ENCODE measurements at places on chromosomes 2 and 18. TPM values are rescaled to one million over a fixed set of nuclear protein-coding genes. Genes with fewer than 3 reads are reported as not detected.
A peak's percentile ranks its signal among the peaks of the same experiment; 100 is the strongest.

GRCh38 chr18:67651438-67651837 lies 134.9 kb upstream of the DSEL start:
- H3K36me3 ChIP-seq: no peaks in the 10 kb centered on the region
- no peaks in the 10 kb centered on the region for H3K27me3 ChIP-seq
- peak; percentile 7 for DNase-seq
- no peak overlapping the region for H3K27ac ChIP-seq
- no peaks in the 10 kb centered on the region for H3K4me1 ChIP-seq

SPP2 gene
- total RNA-seq: not detected

- no peak overlapping the region for H3K4me3 ChIP-seq
- no peaks in the 10 kb centered on the region for H3K27me3 ChIP-seq
Measured at GRCh38 chr18:54939361-54939917, 19.8 kb downstream of the CCDC68 start.

GRCh38 chr2:126886211-126886915 lies 12.3 kb upstream of the TEX51 start:
- no peak overlapping the region for H3K27ac ChIP-seq
- H3K4me3 ChIP-seq: no peak overlapping the region
- no peaks in the 10 kb centered on the region for H3K36me3 ChIP-seq
- no peaks in the 10 kb centered on the region for H3K27me3 ChIP-seq
- no peaks in the 10 kb centered on the region for H3K4me1 ChIP-seq

DNA sequence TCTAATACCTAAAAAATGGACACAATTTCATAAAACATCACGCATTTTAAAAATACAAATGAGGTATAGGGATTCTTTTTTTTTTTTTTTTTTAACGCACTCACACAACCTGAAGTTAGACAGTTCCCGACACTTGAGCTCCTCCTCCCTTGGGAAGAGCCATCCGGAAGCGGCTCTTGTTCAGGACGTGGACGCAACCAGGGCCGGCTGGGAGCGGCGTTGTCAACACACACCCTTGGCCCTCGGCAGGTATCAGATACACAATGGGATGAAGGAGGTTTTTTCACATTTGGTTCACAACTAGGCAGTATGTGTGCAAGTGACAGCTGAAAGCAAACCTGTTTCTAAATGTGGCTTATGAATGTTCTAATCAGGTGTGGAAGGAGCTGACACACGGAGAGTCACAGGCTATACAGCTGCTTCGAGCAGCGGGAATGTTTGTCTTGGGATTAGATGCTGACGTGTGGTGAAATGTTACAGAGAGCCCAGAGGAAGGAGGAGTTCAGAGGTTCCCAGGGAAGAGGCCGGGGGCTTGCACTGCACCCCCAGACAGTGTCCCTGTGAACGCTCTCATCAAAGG lies 111.1 kb downstream of the PXDN start:
- no peak for DNase-seq
- no peaks in the 10 kb centered on the region for H3K4me1 ChIP-seq
- no peak overlapping the region for H3K27ac ChIP-seq

PARD3B gene
- 29.6 TPM for total RNA-seq

- H3K36me3 ChIP-seq: no peaks in the 10 kb centered on the region
- no peak overlapping the region for H3K27ac ChIP-seq
- H3K4me1 ChIP-seq: no peaks in the 10 kb centered on the region
- DNase-seq: no peak
- H3K27me3 ChIP-seq: no peaks in the 10 kb centered on the region
- H3K4me3 ChIP-seq: no peak overlapping the region
Measured at GRCh38 chr2:36294316-36294721, 61.3 kb upstream of the CRIM1 start.

DNA sequence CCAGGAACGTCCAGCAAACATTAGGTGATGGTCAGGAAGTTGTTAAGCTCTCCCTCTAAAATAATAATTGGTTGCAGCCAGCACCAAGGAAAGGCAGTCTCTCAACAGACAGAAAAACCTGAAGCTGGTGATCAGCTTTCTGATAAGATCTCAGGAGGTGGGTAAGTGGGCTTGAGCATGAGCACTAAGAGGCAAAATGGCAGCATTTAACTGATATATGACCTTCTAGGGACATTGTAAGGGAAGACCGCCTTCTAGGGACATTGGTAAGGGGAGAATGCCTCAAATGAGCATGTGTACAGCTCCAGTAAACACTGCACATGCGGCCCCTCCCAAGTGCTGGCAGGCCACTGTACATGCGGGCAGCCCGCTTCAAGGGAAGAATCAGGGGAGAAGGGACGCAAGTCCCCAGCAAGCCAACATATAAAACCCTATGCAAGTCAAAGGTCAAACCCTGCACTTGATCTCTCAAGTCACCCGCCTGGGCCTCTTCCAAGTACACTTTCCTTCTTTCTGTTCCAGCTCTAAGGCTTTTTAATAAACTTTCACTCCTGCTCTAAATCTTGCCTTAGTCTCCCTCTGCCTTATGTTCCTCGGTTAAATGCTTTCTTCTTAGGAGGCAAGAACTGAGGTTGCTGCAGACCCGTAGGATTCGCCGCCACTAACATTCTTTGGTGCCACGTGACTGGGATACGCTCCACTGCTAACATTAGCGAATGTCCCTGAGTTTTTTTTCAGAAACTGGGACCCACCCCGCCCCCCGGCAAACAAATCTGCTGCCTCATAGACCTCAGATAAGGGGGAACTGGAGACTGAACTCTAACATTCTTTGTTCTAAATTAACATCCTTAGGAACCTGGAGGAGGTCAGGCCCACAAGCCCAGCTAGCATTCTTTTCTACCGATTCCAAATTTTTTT lies 463.8 kb downstream of the LPIN1 start:
- no peak overlapping the region for H3K4me3 ChIP-seq
- H3K36me3 ChIP-seq: no peaks in the 10 kb centered on the region
- no peaks in the 10 kb centered on the region for H3K27me3 ChIP-seq
- H3K27ac ChIP-seq: no peak overlapping the region

- DNase-seq: no peak
- peaks cover 12% of the 10 kb centered on the region for H3K4me1 ChIP-seq
- H3K4me3 ChIP-seq: no peak overlapping the region
- H3K27ac ChIP-seq: peak overlapping the region; percentile 23
- peaks cover 2% of the 10 kb centered on the region for H3K36me3 ChIP-seq
Measured at GRCh38 chr18:58970943-58971790, 106.5 kb downstream of the ZNF532 start.

CREG2 gene
- total RNA-seq: 0.69 TPM

GRCh38 chr2:113002677-113003076 lies 2.6 kb upstream of the IL36A start:
- no peak overlapping the region for H3K27ac ChIP-seq
- H3K36me3 ChIP-seq: no peaks in the 10 kb centered on the region
- no peaks in the 10 kb centered on the region for H3K4me1 ChIP-seq
- no peaks in the 10 kb centered on the region for H3K27me3 ChIP-seq

DNA sequence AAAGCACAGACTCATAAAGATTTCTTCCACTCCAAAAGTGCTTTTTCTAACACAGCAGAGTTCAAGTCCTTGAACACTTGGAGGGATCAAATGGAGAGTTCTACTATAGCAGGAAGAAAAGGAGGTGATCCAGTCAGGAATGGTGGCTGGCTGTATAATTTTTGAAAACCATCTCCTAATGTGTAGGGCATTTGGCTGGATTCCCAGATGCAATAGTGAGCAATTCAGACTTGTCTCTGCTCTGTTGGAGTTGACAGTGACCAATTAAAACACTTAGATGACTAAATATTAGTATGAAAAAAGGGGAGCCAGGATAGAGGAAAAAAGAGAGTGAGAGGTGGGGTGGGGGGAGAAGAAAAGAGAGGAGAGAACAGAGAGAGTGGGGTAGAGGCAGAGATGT lies 5.3 kb upstream of the G6PC2 start:
- H3K27ac ChIP-seq: no peak overlapping the region
- H3K4me3 ChIP-seq: no peak overlapping the region
- no peaks in the 10 kb centered on the region for H3K27me3 ChIP-seq
- H3K4me1 ChIP-seq: no peaks in the 10 kb centered on the region

DNA sequence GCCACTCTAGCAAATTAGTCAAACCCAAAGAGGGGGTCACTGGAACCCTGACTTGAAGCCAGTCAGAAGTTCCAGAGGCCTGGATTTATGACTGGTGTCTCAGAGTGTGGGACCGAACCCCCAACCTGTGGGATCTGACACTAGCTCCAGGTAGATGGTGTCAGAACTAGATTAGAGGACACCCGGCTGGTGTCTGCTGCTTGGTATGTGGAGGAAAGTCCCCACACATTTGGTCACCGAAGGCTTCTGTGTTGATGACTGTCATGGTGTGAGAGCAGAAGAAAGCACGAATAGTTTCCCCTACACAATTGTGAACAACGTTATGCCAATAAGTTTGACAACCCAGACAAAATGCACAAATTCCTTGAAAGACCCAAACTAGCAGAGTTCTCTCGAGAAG lies 48.1 kb downstream of the B3GNT2 start:
- no peak overlapping the region for H3K4me3 ChIP-seq
- H3K27ac ChIP-seq: no peak overlapping the region
- H3K4me1 ChIP-seq: no peaks in the 10 kb centered on the region
- no peak for DNase-seq
- H3K36me3 ChIP-seq: no peaks in the 10 kb centered on the region

DNA sequence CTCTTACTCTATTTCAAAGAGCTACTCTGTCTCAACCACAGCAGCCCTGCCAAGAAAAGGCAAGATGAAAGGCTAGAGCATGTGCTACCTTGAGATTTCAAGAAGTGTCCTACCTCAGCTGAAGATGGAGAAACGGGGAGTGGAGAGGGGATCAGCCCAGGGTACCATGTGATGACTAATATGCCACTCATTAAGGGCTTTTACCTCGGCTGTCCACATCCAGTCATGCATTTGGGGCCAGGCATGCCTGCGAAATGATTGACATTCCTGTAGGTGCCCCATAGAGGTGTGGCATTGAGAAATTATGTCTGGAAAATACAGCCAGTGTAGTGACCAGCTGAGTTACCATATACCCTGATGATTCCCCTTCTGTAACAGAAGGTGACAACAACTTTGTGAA lies 96.1 kb downstream of the NRP2 start:
- no peaks in the 10 kb centered on the region for H3K36me3 ChIP-seq
- no peaks in the 10 kb centered on the region for H3K27me3 ChIP-seq
- H3K4me3 ChIP-seq: no peak overlapping the region
- no peaks in the 10 kb centered on the region for H3K4me1 ChIP-seq
- DNase-seq: no peak
- no peak overlapping the region for H3K27ac ChIP-seq

DTNB gene
- total RNA-seq: 28.1 TPM

DNA sequence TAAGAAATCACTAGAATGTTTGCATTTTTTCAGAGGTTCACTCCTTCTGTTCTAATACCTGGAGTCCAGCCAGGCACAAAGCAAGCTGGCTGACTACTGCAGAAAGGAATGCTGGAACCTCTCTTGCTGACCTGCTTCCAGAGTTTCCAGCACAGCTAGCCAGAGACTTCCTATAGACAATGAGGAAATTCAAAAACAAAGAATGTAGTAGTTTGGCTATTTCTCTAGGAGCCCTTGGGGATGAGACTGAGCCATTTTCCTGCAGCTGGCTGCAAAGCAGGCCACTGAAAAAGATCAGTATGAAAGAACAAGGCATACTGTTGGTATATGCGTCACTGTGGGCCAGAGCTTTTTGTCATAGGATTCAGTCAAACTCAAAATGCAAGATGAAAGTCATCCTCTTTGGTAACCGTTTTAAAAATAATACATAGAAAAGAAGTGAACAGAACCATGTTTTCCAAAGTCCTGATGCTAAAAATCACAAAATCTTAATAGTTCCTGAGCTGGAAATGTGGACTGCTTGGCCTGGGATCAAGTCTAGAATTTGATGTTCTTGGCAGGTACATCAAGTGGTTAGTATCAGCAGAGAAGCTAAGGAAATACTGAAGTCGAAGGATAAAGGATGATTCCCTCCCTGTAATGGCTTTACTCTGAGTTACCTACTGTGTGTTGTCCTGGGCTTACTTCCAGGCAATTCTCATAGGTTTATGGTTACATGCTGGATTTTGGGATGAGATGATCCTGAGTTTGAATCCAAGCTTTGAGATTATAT lies 9.0 kb upstream of the DSEL start:
- no peaks in the 10 kb centered on the region for H3K36me3 ChIP-seq
- H3K27me3 ChIP-seq: no peaks in the 10 kb centered on the region
- peak; percentile 78 for DNase-seq
- H3K27ac ChIP-seq: no peak overlapping the region
- no peaks in the 10 kb centered on the region for H3K4me1 ChIP-seq

- peaks cover 4% of the 10 kb centered on the region for H3K4me1 ChIP-seq
- DNase-seq: no peak
- H3K27me3 ChIP-seq: no peaks in the 10 kb centered on the region
- H3K36me3 ChIP-seq: no peaks in the 10 kb centered on the region
- H3K4me3 ChIP-seq: no peak overlapping the region
Measured at GRCh38 chr2:144466637-144467036, 53.3 kb downstream of the ZEB2 start.

BUB1 gene
- 1.8 TPM for total RNA-seq

- no peak overlapping the region for H3K4me3 ChIP-seq
- H3K36me3 ChIP-seq: no peaks in the 10 kb centered on the region
- no peaks in the 10 kb centered on the region for H3K4me1 ChIP-seq
- no peak for DNase-seq
- no peaks in the 10 kb centered on the region for H3K27me3 ChIP-seq
Measured at GRCh38 chr2:82796132-82796531, 1662.9 kb downstream of the SUCLG1 start.

GRCh38 chr18:74303936-74304335 lies 11.7 kb upstream of the C18orf63 start:
- no peaks in the 10 kb centered on the region for H3K36me3 ChIP-seq
- no peaks in the 10 kb centered on the region for H3K4me1 ChIP-seq
- no peak for DNase-seq
- H3K4me3 ChIP-seq: no peak overlapping the region

DNA sequence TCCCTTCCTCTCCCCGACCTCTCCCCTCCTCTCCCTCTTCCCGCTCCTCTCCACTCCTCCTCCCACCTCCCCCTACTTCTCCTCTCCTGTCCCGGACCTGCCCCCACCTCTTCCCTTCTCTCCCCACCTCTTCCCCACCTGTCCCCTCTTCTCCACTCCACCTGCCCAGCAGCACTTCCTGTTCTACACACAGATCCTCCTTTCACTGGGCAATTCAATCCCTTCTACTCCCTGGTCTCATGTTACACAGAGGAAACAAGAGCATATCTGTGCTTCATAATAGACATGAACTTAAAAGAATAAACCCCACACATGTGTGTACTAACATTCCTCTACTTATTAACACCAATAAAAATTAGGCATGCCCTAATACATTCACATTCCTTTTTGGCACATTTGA lies 34.8 kb downstream of the TIMM21 start:
- no peak overlapping the region for H3K27ac ChIP-seq
- no peaks in the 10 kb centered on the region for H3K4me1 ChIP-seq
- no peaks in the 10 kb centered on the region for H3K36me3 ChIP-seq
- peak; percentile 21 for DNase-seq
- H3K4me3 ChIP-seq: no peak overlapping the region
- no peaks in the 10 kb centered on the region for H3K27me3 ChIP-seq

ARHGEF33 gene
- 2.3 TPM for total RNA-seq

GRCh38 chr2:239762655-239763269 lies 262.4 kb downstream of the NDUFA10 start:
- DNase-seq: peak; percentile 23
- no peak overlapping the region for H3K4me3 ChIP-seq
- no peaks in the 10 kb centered on the region for H3K36me3 ChIP-seq
- no peak overlapping the region for H3K27ac ChIP-seq
- no peaks in the 10 kb centered on the region for H3K4me1 ChIP-seq
- no peaks in the 10 kb centered on the region for H3K27me3 ChIP-seq

ATRAID gene
- total RNA-seq: 119 TPM

PTCD3 gene
- 78.9 TPM for total RNA-seq

- no peak overlapping the region for H3K27ac ChIP-seq
- no peak overlapping the region for H3K4me3 ChIP-seq
- H3K36me3 ChIP-seq: no peaks in the 10 kb centered on the region
Measured at GRCh38 chr18:59846814-59847490, 52.8 kb upstream of the PMAIP1 start.

- no peaks in the 10 kb centered on the region for H3K36me3 ChIP-seq
- H3K27me3 ChIP-seq: no peaks in the 10 kb centered on the region
- DNase-seq: no peak
- H3K27ac ChIP-seq: no peak overlapping the region
Measured at GRCh38 chr2:97714950-97715652, 1.7 kb downstream of the ZAP70 start.

NLRC4 gene
- total RNA-seq: 2.3 TPM

SH3YL1 gene
- 57.3 TPM for total RNA-seq

Measured in kidney (tissue), 22 donors.